ENCODE measurements at places on chromosomes 16 and 17. TPM values are rescaled to one million over a fixed set of nuclear protein-coding genes. Genes with fewer than 3 reads are reported as not detected.

The GCGR gene
- total RNA-seq, result not detected

The IL17C gene
- 0.39 TPM for total RNA-seq

The ZG16 gene
- total RNA-seq, result not detected

The MMP2 gene
- 228 TPM for total RNA-seq

The LRRC37A2 gene
- total RNA-seq, result 6.6 TPM

The RPTOR gene
- total RNA-seq, result 22.0 TPM

The PPP1R1B gene
- total RNA-seq, result 12.8 TPM

The FOXN1 gene
- total RNA-seq, result 3.0 TPM

The PNMT gene
- not detected for total RNA-seq

The SLC47A1 gene
- 0.59 TPM for total RNA-seq

The TMEM94 gene
- 21.6 TPM for total RNA-seq

The HCFC1R1 gene
- total RNA-seq, result 15.4 TPM

The TBC1D3H gene
- total RNA-seq, result not detected

The ABCC11 gene
- 0.20 TPM for total RNA-seq

The SLC38A8 gene
- not detected for total RNA-seq

The MMD gene
- total RNA-seq, result 16.2 TPM

The HOXB1 gene
- total RNA-seq, result not detected

The RNF112 gene
- total RNA-seq, result 3.7 TPM

The HEATR9 gene
- total RNA-seq, result not detected

The IRX3 gene
- 13.1 TPM for total RNA-seq

The KRTAP2-2 gene
- total RNA-seq, result 6.5 TPM

The OR1A1 gene
- total RNA-seq, result not detected

The ZP2 gene
- total RNA-seq, result 0.69 TPM

The CCR7 gene
- 0.30 TPM for total RNA-seq
